ENCODE measurements at places on chromosomes 12 and 14.

DNA sequence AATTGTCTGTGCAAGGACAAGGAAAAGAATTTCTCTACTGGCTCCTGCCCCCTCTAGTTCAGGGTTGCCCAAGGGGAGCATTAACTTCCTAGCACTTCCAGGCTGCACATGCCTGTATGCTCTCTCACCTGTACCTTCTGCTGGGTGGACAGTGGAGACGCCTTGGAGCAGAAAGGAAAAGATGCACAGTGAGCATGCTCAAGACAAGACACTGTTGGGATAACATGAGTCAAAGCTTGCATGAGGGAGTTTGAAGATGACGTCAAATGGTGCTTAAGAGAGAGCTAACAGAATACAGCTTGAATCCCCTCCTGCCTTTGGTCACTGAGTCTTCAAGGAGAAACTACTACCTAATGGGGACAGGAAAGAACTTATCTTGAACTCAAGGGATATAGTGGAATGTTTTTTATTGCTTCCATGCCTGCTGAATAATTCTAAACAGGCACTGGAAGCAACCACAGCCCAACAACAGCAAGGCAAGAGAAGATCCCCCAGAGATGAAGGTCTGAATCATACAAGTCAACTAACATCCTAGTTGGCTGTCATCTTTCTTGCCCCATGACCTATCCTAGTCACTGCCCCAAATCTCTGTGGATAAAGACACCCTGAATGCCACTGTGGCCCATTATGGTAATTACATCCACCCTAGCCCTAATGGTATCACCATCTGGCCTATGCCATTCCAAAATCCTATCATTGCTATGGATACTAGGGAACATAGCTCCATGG is 23.5 kb downstream of the RPS6KA5 start:
- no peak overlapping the region for H3K4me3 ChIP-seq
- H3K36me3 ChIP-seq, result no peaks in the 10 kb centered on the region
- H3K27ac ChIP-seq, result no peak overlapping the region
- no peaks in the 10 kb centered on the region for H3K27me3 ChIP-seq
- no peak for DNase-seq

DNA sequence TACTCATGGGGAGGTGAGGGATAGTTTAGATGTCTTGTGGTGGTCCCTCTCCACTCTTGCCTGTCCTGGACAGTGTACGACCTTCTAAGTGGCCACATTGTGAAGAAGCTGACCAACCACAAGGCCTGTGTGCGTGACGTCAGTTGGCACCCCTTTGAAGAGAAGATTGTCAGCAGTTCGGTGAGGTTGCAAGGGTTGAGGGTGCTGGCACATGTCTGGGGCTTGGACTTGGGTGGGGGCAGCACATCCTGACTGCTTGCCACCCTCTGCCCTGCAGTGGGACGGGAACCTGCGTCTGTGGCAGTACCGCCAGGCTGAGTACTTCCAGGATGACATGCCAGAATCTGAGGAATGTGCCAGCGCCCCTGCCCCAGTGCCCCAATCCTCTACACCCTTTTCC is 7.6 kb upstream of the FITM1 start:
- peaks cover 27% of the 10 kb centered on the region for H3K36me3 ChIP-seq
- DNase-seq, result no peak
- peaks cover 3% of the 10 kb centered on the region for H3K4me1 ChIP-seq
- H3K27ac ChIP-seq, result no peak overlapping the region

GRCh38 chr12:53098354-53098981 is 1.0 kb downstream of the IGFBP6 start:
- H3K36me3 ChIP-seq, result no peaks in the 10 kb centered on the region
- peak overlapping the region; percentile 67 for H3K4me3 ChIP-seq
- peak; percentile 44 for DNase-seq
- H3K27ac ChIP-seq, result no peak overlapping the region

DNA sequence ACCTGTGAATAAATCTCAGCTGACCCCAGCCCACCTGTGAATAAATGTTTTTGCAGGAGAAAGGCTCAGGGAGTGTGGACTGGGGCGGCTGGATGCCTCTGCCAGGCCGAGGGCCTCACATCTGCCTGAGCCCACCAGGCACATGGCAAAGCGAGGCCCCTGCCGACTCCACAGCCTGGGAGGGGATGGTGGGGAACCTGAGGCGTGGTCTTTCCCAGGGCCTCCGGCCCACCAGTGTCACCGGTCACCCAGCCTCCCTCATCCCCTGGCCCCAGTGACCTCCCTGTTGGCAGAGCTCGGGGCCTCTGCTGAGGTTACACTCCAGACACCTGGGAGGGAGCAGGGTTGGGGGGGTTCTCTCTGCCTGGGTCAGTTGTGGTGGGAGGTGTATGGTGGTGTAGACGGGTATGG is 8.2 kb downstream of the NOC4L start:
- H3K4me1 ChIP-seq, result no peaks in the 10 kb centered on the region
- no peaks in the 10 kb centered on the region for H3K36me3 ChIP-seq
- H3K27me3 ChIP-seq, result no peaks in the 10 kb centered on the region
- no peak overlapping the region for H3K4me3 ChIP-seq
- H3K27ac ChIP-seq, result no peak overlapping the region

DNA sequence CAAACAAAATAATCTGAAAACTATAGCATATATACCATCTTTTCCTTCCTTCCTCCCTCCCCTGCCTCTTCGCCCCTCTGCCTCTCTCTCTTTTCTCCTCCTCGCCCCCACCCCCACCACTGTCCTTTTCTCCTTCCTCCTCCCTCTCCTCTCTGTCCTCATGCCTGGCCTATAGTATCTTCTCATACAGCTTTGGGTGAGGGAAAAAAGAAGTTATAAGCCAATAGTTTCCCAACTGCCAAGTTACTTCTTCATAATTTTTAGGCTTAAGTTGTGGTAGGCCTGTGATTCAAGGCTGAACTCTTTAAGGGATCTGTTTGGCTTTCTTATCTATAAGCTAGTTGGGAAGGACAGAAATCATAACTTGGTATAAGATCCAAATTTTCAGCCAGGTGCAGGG is 9.1 kb downstream of the TMED10 start:
- H3K27ac ChIP-seq, result no peak overlapping the region
- H3K4me3 ChIP-seq, result no peak overlapping the region
- no peaks in the 10 kb centered on the region for H3K36me3 ChIP-seq
- no peak for DNase-seq
- peaks cover 58% of the 10 kb centered on the region for H3K4me1 ChIP-seq

GRCh38 chr12:53223389-53224060 is 8.5 kb downstream of the RARG start:
- H3K4me1 ChIP-seq, result peaks cover 59% of the 10 kb centered on the region
- H3K27me3 ChIP-seq, result no peaks in the 10 kb centered on the region
- DNase-seq, result peak; percentile 64
- peak overlapping the region; percentile 14 for H3K4me3 ChIP-seq

GRCh38 chr12:86621957-86622356 is 365.8 kb upstream of the MGAT4C start:
- no peaks in the 10 kb centered on the region for H3K27me3 ChIP-seq
- no peaks in the 10 kb centered on the region for H3K4me1 ChIP-seq
- H3K27ac ChIP-seq, result no peak overlapping the region
- DNase-seq, result no peak
- no peaks in the 10 kb centered on the region for H3K36me3 ChIP-seq

DNA sequence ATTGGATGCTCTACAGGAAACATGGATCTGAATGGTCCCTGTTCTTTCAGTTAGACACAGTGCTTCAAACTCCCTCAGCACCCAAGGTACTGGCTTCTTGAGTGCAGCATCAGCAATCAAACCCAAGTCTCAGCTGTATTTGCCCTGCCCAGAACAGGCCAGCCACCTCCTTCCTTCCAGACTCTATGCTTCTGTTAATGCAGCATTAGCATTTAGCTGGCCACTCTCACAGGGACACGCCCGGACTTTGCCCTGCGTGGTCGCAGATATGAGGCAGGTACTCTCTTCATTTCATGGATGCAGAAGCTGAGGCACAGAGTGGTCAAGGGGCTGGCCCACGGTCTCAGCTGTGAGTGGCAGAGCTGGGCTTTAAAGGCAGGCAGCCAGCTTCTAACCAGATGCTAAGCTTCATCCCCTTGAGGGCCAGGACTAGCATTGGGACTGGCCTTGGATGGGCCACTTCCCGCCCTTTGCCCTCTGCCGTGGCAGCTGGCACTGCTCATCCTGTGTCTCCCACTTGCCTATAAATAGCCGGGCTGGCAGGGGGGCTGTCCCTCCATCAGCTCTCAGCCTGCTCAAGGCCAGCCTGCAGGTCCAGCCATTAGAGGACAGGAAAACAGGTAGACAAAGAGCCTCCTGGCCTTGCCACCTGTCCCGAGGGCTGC is 1.5 kb upstream of the SLC25A47 start:
- no peak overlapping the region for H3K4me3 ChIP-seq
- no peak overlapping the region for H3K27ac ChIP-seq
- no peak for DNase-seq

- H3K4me1 ChIP-seq, result no peaks in the 10 kb centered on the region
- H3K27me3 ChIP-seq, result peaks cover 6% of the 10 kb centered on the region
- no peak overlapping the region for H3K27ac ChIP-seq
- no peak for DNase-seq
- H3K36me3 ChIP-seq, result no peaks in the 10 kb centered on the region
Observed at GRCh38 chr12:62876938-62877548, 57.9 kb downstream of the PPM1H start.

DNA sequence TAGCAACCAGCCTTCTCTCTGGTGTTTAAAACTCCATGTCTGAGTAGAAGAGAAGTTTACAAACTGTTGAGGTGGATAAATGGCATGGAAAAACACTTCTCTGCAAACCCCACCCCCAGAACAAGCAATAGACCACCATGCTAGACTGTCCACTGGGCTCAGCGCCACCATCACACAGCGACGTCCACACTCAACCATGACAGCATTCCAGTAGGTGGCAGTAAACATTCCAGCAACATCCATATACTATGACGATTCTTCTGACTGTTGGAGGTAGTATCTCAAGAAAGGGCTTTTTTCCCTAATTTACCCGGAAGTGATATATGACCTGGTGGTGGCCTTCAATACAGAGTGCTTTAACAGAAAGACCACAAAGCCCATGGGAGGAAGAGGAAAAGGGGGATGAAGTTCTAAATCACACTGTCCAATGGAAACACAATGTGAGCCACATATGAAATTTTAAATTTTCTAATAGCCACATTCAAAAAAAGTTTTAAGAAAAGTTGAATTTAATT is 152.2 kb downstream of the SLC15A4 start:
- DNase-seq, result no peak
- H3K27me3 ChIP-seq, result no peaks in the 10 kb centered on the region
- no peaks in the 10 kb centered on the region for H3K4me1 ChIP-seq
- no peak overlapping the region for H3K27ac ChIP-seq

- no peak overlapping the region for H3K4me3 ChIP-seq
- peaks cover 11% of the 10 kb centered on the region for H3K4me1 ChIP-seq
- no peak for DNase-seq
- no peaks in the 10 kb centered on the region for H3K36me3 ChIP-seq
- no peak overlapping the region for H3K27ac ChIP-seq
Observed at GRCh38 chr14:98847521-98848468, 424.2 kb downstream of the BCL11B start.

GRCh38 chr14:54186821-54187763 is 209.7 kb upstream of the CDKN3 start:
- no peaks in the 10 kb centered on the region for H3K36me3 ChIP-seq
- peaks cover 2% of the 10 kb centered on the region for H3K27me3 ChIP-seq
- H3K4me3 ChIP-seq, result no peak overlapping the region
- H3K27ac ChIP-seq, result no peak overlapping the region
- peaks cover 3% of the 10 kb centered on the region for H3K4me1 ChIP-seq

DNA sequence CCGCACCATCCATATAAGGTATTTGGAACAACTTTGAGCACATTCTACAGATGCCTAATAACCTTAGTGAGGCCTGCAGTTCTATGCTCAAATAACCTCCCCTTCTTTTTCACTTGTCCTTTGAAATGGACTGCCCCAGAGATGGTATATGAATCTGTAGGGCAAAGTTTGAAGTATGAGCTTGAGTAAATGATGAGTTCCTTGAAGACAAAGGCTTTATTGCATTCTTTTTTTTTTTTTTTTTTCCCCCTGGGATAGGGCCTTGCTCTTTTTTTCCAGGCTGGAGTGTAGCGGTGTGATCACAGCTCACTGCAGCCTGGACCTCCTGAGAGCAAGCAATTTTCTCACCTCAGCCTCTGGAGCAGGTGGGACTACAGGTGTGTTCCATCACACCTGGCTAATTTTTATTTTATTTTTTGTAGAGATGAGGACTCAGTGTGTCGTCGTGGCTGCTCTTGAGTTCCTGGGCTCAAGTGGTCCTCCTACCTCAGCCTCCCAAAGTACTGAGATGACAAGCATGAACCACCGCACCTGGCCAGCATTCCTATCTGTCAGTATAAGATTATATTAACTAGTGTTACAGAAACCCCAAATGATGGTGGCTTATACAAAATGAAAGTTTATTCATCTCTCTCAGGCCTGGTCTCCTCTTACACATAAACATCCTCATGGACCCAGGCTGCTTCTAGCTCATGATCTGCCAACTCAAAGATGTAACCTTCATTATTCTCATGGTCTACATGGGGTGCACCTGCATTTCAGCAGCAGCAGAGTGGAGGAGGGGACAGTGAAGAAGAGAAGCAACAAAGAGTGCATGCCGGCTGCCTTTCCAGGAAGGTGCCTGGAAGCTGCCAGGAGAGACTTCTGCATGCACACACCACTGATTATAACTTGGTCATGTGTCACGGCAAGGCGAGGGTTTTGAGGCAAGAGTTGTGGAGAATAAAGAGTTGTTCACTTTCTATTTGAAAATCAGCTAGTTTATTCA is 101.4 kb downstream of the DUSP16 start:
- H3K27me3 ChIP-seq, result no peaks in the 10 kb centered on the region
- H3K36me3 ChIP-seq, result peaks cover 13% of the 10 kb centered on the region
- peaks cover 79% of the 10 kb centered on the region for H3K4me1 ChIP-seq
- H3K27ac ChIP-seq, result peak overlapping the region; percentile 90
- peak; percentile 71 for DNase-seq
- H3K4me3 ChIP-seq, result peak overlapping the region; percentile 35

DNA sequence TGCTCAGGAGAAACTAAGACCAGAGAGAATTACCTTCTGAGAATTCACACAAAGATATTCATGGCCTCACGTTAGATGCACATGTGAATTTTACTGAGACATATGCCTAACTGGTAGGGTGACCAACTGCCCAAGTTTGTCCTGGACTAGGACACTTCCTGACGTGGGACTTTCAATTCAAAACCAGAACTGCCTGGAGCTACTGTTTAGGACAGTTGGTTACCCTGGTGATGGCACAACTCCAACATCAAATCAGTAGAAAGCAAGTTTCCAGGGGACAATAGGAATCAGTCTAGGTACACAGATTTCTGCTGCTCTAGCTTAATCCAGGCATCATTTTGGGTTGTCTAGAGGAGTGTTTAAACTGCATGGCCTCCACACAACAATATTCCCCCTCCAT is 178.7 kb downstream of the GXYLT1 start:
- no peak overlapping the region for H3K27ac ChIP-seq
- H3K27me3 ChIP-seq, result peaks cover 2% of the 10 kb centered on the region
- no peaks in the 10 kb centered on the region for H3K36me3 ChIP-seq
- no peak overlapping the region for H3K4me3 ChIP-seq

DNA sequence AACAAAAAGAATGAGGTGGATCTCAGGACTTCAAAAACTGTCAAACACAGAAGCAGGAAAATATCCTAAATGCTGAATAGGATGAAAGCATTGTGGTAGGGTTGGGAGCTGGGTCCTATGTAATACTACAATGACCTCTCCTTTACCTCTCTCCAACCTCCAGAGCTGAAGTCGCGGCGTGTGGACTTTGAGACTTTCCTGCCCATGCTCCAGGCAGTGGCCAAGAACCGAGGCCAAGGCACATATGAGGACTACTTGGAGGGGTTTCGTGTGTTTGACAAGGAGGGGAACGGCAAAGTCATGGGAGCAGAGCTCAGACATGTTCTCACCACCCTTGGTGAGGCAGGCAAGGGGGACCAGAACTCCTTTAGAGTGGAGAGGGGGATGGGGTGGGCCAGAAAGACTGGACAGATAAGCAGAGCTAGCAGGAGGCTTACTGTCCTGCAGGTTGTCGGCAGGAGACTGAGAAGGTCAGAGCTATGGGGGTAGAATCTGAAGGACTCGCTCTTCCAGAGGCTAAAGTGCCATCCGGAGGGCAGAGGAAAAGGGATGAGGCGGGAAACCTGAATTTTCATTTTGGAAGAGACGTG is 2.8 kb upstream of the MYL6 start:
- H3K27ac ChIP-seq, result no peak overlapping the region
- no peak overlapping the region for H3K4me3 ChIP-seq
- H3K27me3 ChIP-seq, result no peaks in the 10 kb centered on the region
- no peak for DNase-seq
